Heart left ventricle (tissue), 16 donors: ENCODE measurements at places on chromosomes 11 and 22. TPM values are rescaled to one million over a fixed set of nuclear protein-coding genes. Genes with fewer than 3 reads are reported as not detected.

The DBX1 gene
- polyA plus RNA-seq = not detected

- no peak overlapping the region for H3K4me3 ChIP-seq
- H3K27ac ChIP-seq = no peak overlapping the region
- H3K36me3 ChIP-seq = no peaks in the 10 kb centered on the region
These were observed 50.9 kb upstream of the PANX1 start for GRCh38 chr11:94077552-94078293.

DNA sequence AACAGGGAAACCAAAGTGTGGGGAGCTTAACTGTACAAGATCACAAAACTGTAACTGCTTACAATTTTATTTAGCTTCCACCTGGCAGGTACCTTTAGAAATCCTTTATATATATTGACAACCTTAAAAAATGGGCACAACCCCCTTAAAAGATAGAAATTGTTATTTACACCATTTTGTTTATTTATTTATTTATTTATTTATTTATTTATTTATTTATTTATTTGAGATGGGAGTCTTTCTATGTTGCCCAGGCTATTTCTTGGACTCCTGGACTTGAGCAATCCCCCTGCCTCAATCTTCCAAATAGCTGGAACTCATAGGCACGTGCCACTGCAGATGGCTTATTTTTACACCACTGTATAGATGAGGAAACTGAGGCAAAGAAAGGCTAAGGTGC lies 74.5 kb downstream of the INSC start:
- no peaks in the 10 kb centered on the region for H3K36me3 ChIP-seq
- H3K4me3 ChIP-seq = no peak overlapping the region
- no peaks in the 10 kb centered on the region for H3K27me3 ChIP-seq
- no peak for DNase-seq
- no peaks in the 10 kb centered on the region for H3K4me1 ChIP-seq

The PTGDR2 gene
- polyA plus RNA-seq = 0.76 TPM

The MUC6 gene
- 0.06 TPM for polyA plus RNA-seq

- H3K27ac ChIP-seq = no peak overlapping the region
- H3K4me3 ChIP-seq = no peak overlapping the region
- H3K36me3 ChIP-seq = no peaks in the 10 kb centered on the region
These were observed 106.7 kb downstream of the CCDC81 start for GRCh38 chr11:86481399-86481798.

DNA sequence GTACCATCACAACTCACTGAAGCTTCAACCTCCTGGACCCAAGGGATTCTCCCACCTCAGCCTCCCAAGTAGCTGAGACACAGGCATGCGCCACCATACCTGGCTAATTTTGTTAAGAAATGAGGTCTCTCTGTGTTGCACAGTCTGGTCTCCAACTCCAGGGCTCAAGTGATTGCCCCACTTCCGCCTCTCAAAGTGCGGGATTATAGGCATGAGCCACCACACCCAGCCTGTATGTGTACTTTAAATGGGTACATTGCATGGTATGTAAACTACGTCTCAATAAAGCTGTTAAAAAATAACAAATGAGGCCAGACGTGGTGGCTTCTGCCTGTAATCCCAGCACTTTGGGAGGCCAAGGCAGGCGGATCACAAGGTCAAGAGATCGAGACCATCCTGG lies 36.2 kb upstream of the DDX6 start:
- H3K4me1 ChIP-seq = no peaks in the 10 kb centered on the region
- DNase-seq = no peak
- H3K36me3 ChIP-seq = no peaks in the 10 kb centered on the region
- no peak overlapping the region for H3K4me3 ChIP-seq

- no peak overlapping the region for H3K27ac ChIP-seq
- peaks cover 5% of the 10 kb centered on the region for H3K4me1 ChIP-seq
- H3K27me3 ChIP-seq = no peaks in the 10 kb centered on the region
- no peaks in the 10 kb centered on the region for H3K36me3 ChIP-seq
- H3K4me3 ChIP-seq = no peak overlapping the region
These were observed 22.1 kb downstream of the NECTIN1 start for GRCh38 chr11:119706887-119707286.

DNA sequence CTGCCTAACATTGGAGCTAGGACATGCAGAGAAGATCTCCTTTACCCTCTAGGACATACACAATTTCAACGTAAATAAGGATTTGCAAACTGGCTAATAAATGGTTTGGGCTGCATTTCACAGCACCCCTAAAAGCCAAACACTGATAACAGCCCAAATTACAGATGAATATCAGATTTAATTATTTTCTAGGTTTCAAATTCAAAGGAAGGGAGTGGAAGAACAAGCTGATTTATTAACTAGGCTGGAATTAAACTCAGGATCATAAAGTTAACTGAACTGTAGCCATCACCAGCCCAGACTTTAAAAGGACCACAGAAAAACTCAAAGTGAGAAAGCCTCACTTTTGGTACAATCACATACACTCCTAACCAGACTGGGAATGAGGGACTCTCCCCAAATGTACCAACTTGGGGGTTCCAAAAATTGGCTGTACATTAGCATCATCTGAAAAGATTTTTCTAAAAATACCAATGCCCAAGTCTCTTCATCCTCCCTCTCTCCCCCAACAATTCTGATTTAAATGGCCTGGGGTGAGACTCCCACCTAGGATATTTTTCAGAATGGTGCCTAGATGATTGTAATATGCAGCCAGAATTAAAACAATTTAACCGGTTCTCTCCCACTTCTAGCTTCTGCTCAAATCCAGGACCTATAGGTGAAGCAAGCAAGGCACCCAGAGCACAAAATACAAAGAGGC lies 43.5 kb downstream of the SYTL2 start:
- H3K4me3 ChIP-seq = no peak overlapping the region
- no peak overlapping the region for H3K27ac ChIP-seq
- H3K4me1 ChIP-seq = no peaks in the 10 kb centered on the region
- no peaks in the 10 kb centered on the region for H3K36me3 ChIP-seq

GRCh38 chr22:19110646-19111045 lies 11.6 kb downstream of the DGCR2 start:
- no peak for DNase-seq
- no peak overlapping the region for H3K27ac ChIP-seq
- no peaks in the 10 kb centered on the region for H3K27me3 ChIP-seq
- H3K4me3 ChIP-seq = no peak overlapping the region
- no peaks in the 10 kb centered on the region for H3K36me3 ChIP-seq

- no peak overlapping the region for H3K27ac ChIP-seq
- no peaks in the 10 kb centered on the region for H3K4me1 ChIP-seq
These were observed 8.6 kb downstream of the KCNQ1 start for GRCh38 chr11:2453436-2453835.

DNA sequence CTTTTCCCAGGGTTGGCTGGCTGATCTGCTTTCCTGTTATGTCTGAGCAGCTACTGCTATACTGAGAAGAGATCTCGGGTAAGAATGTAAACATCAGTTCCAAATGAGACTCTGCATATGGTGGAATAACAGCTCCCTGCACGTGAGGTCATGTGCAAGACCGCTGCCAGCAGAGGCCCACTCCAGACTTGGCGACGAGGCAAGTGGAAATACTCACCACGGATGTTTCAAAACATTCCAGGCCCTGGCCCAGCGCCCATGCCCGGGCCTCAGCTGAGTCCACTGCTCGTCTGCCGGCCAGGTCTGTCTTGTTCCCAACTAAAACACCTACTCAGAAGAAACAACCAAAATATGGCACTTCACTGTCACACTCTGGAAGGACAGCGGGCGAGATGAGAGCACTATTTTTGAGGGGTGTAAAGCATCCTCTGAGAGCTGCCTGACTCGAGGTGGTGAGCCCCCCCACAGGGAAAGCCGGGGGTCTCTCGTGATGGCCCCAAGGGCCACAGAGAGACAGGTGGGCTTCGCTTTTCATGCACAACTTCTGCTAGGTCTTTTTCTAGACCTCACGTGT lies 13.1 kb downstream of the IFT27 start:
- peak; percentile 77 for DNase-seq
- H3K4me1 ChIP-seq = no peaks in the 10 kb centered on the region
- H3K27ac ChIP-seq = no peak overlapping the region
- no peak overlapping the region for H3K4me3 ChIP-seq

DNA sequence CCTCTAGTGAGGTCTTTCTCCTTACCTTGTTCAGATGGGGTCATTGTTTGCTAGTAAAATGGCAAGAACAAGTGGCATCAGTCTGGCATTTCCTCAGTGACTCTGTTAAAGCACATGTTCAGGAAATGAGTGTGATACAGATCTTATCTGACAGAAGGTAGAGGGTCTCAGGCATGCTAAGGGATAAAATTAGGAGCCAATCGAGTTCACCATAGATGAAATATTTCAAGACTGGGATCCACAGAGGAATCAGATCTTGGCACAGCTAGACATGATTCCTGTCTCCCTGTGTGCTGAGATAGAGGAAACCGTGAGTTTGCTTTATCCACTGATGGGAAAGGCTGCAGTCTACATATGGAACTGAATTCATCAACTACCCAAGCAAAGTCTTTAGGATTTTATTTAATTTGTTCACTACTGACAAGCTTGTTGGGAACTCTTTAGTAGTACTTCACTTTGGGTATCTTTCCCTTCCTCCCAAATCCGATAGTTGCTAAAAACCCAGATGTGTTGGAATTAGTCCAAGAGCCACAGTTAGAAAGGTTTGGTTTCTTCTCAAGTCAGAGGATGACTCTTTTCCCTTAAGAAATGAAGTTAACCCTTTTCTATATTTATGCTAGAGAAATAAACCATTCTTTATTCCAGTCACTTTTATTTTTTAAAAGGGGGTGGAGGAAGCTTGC lies 18.4 kb downstream of the FAM118B start:
- no peak for DNase-seq
- H3K27ac ChIP-seq = no peak overlapping the region
- no peak overlapping the region for H3K4me3 ChIP-seq
- no peaks in the 10 kb centered on the region for H3K27me3 ChIP-seq
- peaks cover 25% of the 10 kb centered on the region for H3K4me1 ChIP-seq
- H3K36me3 ChIP-seq = peaks cover 13% of the 10 kb centered on the region

DNA sequence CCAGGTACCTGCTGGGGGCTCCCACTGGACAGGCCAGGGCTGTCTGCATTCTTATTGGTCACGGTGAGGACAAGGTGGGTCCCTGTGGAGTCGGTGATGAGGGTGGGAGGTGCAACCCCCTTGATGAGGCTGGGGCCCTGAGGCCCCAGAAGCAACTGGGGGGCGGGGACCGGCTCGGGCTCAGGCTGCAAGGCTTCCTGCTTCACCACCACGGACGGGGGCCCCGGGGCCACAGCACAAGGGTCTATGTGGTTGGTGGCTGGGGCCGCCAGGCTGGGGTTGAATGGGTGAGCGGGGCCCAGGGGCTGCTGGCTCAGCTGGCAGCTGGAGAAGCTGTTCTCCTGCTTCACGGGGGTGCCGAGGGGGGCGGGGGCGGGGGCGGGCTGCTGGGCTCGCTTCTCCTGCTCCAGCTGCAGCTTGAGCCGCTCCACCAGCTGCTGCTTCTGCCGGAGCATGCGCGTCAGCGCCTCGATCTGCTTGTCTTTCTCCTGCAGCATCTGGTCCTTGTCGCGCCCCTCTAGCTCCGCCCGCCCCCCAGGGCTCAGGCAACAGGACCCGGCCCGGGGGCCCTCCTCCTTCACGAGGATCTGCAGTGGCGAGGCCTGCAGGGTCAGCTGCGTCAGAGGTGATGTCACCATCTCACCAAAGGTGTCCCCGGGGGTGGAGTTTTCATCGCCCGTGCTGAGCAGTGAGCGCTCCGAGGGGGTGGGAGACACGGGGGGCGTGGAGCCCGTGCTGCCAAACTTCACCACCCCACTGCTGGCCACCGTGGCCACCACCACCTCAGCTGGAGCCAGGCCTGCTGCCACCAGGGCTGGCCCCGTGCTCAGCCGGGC lies 48.2 kb downstream of the SGSM3 start:
- no peak overlapping the region for H3K4me3 ChIP-seq
- peaks cover 61% of the 10 kb centered on the region for H3K36me3 ChIP-seq
- no peaks in the 10 kb centered on the region for H3K4me1 ChIP-seq
- DNase-seq = peak; percentile 69

DNA sequence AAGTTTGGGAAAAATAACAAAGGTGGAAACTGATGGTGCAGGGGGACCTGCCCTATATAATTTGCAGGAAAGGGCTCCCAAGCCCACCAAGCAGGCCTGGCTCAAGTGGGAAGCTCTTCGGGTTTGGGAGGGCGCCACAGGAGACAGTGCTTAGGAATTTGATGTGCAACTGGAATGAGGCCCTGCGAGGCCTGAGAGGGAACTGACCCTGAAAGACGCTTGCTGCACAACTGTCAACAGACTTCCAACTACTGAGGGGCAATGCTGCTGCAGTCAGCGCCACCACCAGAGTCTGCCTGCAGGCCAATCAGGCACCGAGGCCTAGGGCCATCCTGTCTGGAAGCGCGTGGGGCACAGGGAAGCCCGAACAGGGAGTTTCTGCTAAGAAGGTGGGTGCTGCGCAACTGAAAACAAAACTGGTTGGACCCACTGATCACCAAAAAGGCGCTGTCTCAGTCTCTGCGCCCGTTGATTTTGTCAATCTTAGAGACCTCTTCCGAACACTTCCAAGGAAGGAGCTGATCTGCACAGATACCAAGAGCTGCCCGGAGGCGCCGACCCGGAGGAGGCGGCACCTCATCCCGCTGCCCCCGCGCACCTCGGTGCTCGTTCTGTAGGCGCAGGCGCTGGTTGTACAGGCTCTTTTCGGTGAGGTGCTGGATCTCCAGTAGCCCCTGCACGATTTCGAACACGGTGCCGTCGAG lies 667 bp downstream of the DGCR6L start:
- DNase-seq = no peak
- peak overlapping the region; percentile 87 for H3K27ac ChIP-seq
- peaks cover 30% of the 10 kb centered on the region for H3K4me1 ChIP-seq
- no peaks in the 10 kb centered on the region for H3K27me3 ChIP-seq
- peaks cover 4% of the 10 kb centered on the region for H3K36me3 ChIP-seq

- no peak overlapping the region for H3K27ac ChIP-seq
- no peaks in the 10 kb centered on the region for H3K36me3 ChIP-seq
- no peak overlapping the region for H3K4me3 ChIP-seq
- peaks cover 8% of the 10 kb centered on the region for H3K27me3 ChIP-seq
- no peaks in the 10 kb centered on the region for H3K4me1 ChIP-seq
These were observed 17.5 kb upstream of the GAL start for GRCh38 chr11:68666849-68667248.

The MUC5AC gene
- polyA plus RNA-seq = not detected

- H3K36me3 ChIP-seq = peaks cover 51% of the 10 kb centered on the region
- no peaks in the 10 kb centered on the region for H3K4me1 ChIP-seq
- H3K27me3 ChIP-seq = no peaks in the 10 kb centered on the region
- DNase-seq = no peak
- H3K4me3 ChIP-seq = no peak overlapping the region
- H3K27ac ChIP-seq = no peak overlapping the region
These were observed 22.1 kb downstream of the CABP7 start for GRCh38 chr22:29741926-29742325.

DNA sequence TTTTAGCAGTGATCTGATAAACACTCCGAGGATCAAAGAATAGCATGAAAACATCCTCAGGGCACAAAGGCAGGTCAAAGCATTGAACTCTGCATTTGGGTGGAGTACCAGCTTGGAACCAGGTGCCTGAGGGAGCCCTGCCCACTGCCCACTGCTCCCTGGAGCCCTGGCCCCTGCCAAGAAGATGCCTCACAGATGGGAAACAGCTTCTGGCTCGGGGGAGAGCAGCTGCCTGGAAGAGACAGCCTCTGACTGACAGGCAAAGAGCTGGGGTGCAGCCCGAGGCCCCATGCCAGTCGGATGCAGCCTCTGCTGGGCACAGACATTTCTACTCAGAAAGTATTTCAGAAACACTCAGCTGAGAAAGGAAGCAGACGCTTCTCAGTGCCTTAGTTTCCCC lies 13.2 kb downstream of the LMO1 start:
- H3K27me3 ChIP-seq = peaks cover 2% of the 10 kb centered on the region
- no peaks in the 10 kb centered on the region for H3K4me1 ChIP-seq
- H3K27ac ChIP-seq = no peak overlapping the region
- H3K36me3 ChIP-seq = no peaks in the 10 kb centered on the region
- no peak overlapping the region for H3K4me3 ChIP-seq

- DNase-seq = no peak
- no peaks in the 10 kb centered on the region for H3K36me3 ChIP-seq
- no peaks in the 10 kb centered on the region for H3K27me3 ChIP-seq
- H3K27ac ChIP-seq = no peak overlapping the region
These were observed 151.0 kb downstream of the MN1 start for GRCh38 chr22:27650572-27650971.
